Activated CD4-positive, alpha-beta memory T cell treated with anti-CD3 and anti-CD28 coated beads for 36 hours (primary cell): ENCODE measurements at places on chromosomes 1 and 21. TPM values are rescaled to one million over a fixed set of nuclear protein-coding genes. Genes with fewer than 3 reads are reported as not detected.

DNA sequence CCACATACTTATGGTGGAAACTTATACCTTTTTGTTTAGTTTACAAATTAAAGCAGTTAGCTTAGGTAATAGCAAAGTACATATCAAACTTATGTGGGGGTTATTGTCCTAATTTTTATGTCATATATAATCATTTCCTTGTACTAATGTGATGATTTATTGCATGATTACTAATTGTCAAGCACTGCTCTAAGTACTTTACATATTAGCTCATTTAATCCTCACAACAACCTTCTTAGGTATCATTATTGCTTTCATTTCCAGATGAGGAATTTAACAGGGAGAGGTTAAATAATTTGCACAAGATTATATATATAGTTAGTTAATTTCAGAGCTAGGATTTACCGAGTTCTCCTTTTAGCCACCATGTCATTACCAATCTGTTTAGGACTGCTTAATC is 11.9 kb upstream of the SSX2IP start:
- H3K4me3 ChIP-seq, result no peak overlapping the region
- no peaks in the 10 kb centered on the region for H3K36me3 ChIP-seq
- H3K4me1 ChIP-seq, result peaks cover 5% of the 10 kb centered on the region
- no peak overlapping the region for H3K27ac ChIP-seq

DNA sequence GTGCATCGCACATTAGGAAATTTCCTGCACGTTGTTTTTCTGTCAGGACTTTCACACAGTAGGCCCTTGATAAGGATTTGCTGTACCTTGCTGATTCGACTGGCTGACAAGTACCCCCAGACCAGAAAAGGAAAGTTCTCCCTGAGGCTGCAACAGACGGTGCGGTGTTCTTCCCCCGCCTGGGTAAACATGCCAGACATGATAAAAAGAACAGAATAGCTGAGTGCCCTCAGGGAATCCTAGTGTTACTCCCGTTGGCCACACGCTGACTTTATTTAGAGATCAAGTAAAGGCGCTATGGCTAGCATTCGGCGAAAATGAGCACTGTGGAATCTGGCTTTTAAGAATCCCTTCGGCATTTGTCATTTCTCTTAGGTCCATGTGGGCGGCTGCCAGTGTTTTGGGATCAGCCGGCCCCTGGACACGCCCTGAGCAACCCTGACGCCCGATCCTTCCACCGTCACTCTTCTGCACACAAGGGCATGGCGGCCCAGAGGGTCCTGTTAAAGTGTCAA is 607.7 kb downstream of the KIF26B start:
- no peak overlapping the region for H3K27ac ChIP-seq
- H3K27me3 ChIP-seq, result no peaks in the 10 kb centered on the region
- no peaks in the 10 kb centered on the region for H3K4me1 ChIP-seq
- no peak for DNase-seq
- peaks cover 56% of the 10 kb centered on the region for H3K36me3 ChIP-seq
- no peak overlapping the region for H3K4me3 ChIP-seq

- no peak overlapping the region for H3K27ac ChIP-seq
- DNase-seq, result peak; percentile 65
- H3K4me3 ChIP-seq, result peak overlapping the region; percentile 76
- peaks cover 8% of the 10 kb centered on the region for H3K27me3 ChIP-seq
Observed at GRCh38 chr1:64505232-64505943, 35.5 kb downstream of the CACHD1 start.

- DNase-seq, result no peak
- no peak overlapping the region for H3K4me3 ChIP-seq
- no peaks in the 10 kb centered on the region for H3K4me1 ChIP-seq
Observed at GRCh38 chr1:200991097-200991614, 32.4 kb downstream of the KIF21B start.

GRCh38 chr21:15289896-15290841 is 225.4 kb upstream of the NRIP1 start:
- no peaks in the 10 kb centered on the region for H3K27me3 ChIP-seq
- no peaks in the 10 kb centered on the region for H3K36me3 ChIP-seq
- H3K27ac ChIP-seq, result no peak overlapping the region

DNA sequence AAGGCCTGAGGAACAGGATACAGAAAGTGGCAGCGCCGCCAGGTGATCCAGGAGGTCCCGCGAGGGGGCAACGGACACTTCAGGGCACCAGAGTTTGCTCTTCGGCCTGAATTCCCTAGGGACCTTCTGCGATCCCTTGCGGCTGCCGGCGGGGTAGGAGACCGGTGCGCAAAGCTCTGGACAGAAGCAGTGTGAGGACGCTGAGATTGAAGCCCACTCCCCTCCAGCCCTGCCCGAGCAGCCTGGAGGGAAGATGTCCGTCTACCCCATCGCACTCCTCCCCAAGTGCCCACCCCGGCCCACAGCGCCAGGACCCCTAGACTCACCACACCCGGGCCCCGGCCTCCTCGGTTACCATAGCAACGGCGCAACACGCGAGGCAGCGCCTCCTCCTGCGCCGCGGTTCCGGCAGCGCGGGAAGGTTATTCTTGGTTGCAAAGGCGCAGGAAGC is at the start of gene ANKRD45:
TSS of gene ANKRD45 (minus strand) at position 361 of the 451 bp plus-strand sequence. CDS start 10,433 bp downstream, outside the sequence.
- H3K4me1 ChIP-seq, result peaks cover 3% of the 10 kb centered on the region
- DNase-seq, result peak; percentile 21
- H3K4me3 ChIP-seq, result peak within 1 kb of the TSS; percentile 26
- H3K27me3 ChIP-seq, result peaks cover 31% of the 10 kb centered on the region

The IER5 gene
- 27.9 TPM for total RNA-seq

The CYP4B1 gene
- not detected for total RNA-seq
